CD4-positive, alpha-beta T cell (primary cell): ENCODE measurements at places on chromosomes 5 and 9. TPM values are rescaled to one million over a fixed set of nuclear protein-coding genes. Genes with fewer than 3 reads are reported as not detected.

DNA sequence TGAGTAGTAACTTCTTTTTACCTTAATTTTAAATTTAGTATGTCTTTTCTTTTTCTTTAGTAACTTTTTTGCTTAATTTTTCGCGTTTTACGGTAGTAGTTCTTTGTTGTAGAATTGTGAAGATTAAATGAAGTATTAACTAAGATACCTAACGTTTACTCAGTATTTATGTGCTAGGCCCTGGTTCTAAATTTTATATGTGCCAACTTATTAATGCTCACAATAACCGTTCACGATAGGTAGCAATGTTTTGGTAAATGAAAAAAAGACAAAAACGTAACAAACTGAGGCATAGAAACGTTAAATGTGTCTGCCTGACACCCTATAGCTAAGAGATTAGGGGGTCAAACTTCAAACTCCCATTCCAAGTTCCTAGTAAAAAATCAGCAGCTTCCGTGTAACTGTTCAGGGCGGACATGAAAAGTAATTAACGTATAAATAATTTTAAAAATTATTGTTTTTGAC, 1.2 kb downstream of the MRPS30 start:
- no peak for DNase-seq
- peaks cover 37% of the 10 kb centered on the region for H3K36me3 ChIP-seq
- no peaks in the 10 kb centered on the region for H3K27me3 ChIP-seq
- H3K4me1 ChIP-seq: peaks cover 11% of the 10 kb centered on the region
- peak overlapping the region; percentile 85 for H3K4me3 ChIP-seq

GRCh38 chr5:173327948-173328843, at the start of gene STC2:
Gene STC2 (minus strand): TSS chr5:173328414. CDS start chr5:173328193, 221 bp downstream.
- H3K4me1 ChIP-seq: peaks cover 23% of the 10 kb centered on the region
- H3K27ac ChIP-seq: no peak within 1 kb of the TSS
- peaks cover 74% of the 10 kb centered on the region for H3K27me3 ChIP-seq
- H3K36me3 ChIP-seq: no peaks in the 10 kb centered on the region
- DNase-seq: no peak

- DNase-seq: no peak
- H3K27ac ChIP-seq: no peak overlapping the region
- no peaks in the 10 kb centered on the region for H3K4me1 ChIP-seq
- no peak overlapping the region for H3K4me3 ChIP-seq
- no peaks in the 10 kb centered on the region for H3K36me3 ChIP-seq
- H3K27me3 ChIP-seq: no peaks in the 10 kb centered on the region
Observed at GRCh38 chr5:14483504-14484157, 98.0 kb upstream of the OTULINL start.

Gene DBH
- total RNA-seq: 1.8 TPM

Gene TAS2R1
- total RNA-seq: not detected
